ENCODE measurements at places on chromosomes 2 and 18. TPM values are rescaled to one million over a fixed set of nuclear protein-coding genes. Genes with fewer than 3 reads are reported as not detected.

GRCh38 chr2:44134848-44135247, 33.8 kb upstream of the PPM1B start:
- no peak for DNase-seq

DNA sequence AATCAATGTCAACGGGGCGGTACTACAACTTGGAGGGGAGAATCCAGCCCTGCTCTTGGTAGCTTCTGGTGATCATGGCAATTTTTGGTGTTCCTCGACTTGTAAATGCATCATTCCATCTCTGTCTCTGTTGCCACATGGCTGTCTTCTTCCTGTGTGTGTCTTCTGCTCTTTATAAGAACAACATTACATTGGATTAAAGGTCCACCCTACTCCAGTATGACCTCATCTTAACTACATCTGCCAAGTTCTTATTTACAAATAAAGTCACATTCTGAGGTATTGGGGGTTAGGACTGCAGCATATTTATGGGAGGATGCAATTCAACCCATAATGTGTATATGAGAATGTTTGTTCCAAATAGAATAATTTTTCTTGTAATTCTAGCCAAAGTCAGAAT, 28.8 kb upstream of the FIGN start:
- DNase-seq: no peak

DNA sequence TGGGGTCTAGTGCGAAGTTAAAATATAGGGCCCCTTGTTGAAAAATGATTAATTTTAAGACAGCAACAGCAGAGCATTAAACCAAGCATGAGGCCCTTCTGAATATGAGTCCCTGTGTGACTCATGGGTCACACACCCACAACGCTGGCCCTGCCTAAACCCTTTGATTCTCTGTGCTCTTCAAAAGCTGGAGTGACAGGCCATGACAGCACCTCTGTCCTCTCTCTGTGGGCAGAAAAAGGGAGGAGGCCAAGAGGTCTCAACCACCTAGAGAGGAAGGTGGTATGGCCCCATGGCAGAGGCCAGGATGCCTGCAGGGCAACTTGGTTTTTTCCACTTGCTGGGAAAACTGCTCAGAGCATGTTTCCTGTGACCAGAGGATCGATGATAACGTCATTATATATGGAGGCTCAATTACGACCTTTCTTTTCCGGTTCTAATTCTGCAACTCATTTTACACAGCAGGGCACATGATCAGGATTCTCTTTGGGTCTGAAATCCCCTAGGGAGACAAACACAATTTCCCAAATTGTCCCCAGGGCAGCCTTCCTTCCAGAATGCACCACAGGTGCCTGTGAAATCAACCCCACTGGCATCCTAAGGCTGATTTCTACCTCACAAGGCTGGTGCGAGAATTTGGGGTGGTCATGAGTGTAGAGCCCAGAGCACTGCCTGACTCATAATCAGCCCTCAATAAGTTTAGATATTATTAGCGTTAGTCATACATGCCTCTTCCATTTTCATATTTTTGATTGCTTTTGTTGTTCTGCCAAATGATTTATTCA, 102.0 kb upstream of the PPP1CB start:
- no peak for DNase-seq

- DNase-seq: no peak
Measured at GRCh38 chr18:46338205-46338604, 234.0 kb downstream of the HAUS1 start.

The LBX2 gene
- total RNA-seq: 1.7 TPM

DNA sequence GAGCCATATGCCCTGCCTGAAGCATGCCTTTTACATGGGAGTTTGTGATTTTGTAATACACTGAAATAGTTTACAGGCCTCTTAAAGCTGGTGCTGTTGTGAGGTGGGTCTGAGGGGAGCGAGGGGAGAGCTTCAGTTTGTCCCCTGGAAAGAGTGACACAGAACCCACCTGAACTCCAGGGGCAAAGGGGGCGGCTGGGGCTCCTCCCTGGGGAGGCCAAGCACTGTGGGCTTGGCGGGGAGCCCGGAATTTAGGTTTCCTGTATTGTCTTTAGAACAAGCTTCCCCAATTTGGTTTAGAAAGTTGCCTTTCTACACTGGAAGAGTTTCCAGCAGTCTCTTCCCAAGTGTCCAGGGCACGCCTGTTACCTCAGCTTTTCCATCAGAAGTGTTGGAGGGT, 75.7 kb downstream of the VAPA start:
- DNase-seq: no peak
